ENCODE measurements at places on chromosomes 2 and 18. TPM values are rescaled to one million over a fixed set of nuclear protein-coding genes. Genes with fewer than 3 reads are reported as not detected.

The ONECUT2 gene
- 0.01 TPM for polyA plus RNA-seq

The GPAT2 gene
- 0.38 TPM for polyA plus RNA-seq

The SERPINB11 gene
- polyA plus RNA-seq = not detected

The CTDP1 gene
- polyA plus RNA-seq = 7.6 TPM

The ZC3H8 gene
- polyA plus RNA-seq = 7.0 TPM

The OTOS gene
- not detected for polyA plus RNA-seq

The CFC1 gene
- polyA plus RNA-seq = not detected

The BZW1 gene
- polyA plus RNA-seq = 365 TPM

The ABHD1 gene
- not detected for polyA plus RNA-seq

The COL5A2 gene
- polyA plus RNA-seq = 248 TPM

The BCL2 gene
- polyA plus RNA-seq = 0.30 TPM

The PROM2 gene
- not detected for polyA plus RNA-seq

The KLHL29 gene
- 1.9 TPM for polyA plus RNA-seq

The HOXD8 gene
- 19.7 TPM for polyA plus RNA-seq

GRCh38 chr2:75076088-75076487, 117.6 kb downstream of the POLE4 start:
- no peak overlapping the region for H3K27ac ChIP-seq
- no peaks in the 10 kb centered on the region for H3K36me3 ChIP-seq
- H3K27me3 ChIP-seq = no peaks in the 10 kb centered on the region
- no peaks in the 10 kb centered on the region for H3K4me1 ChIP-seq

DNA sequence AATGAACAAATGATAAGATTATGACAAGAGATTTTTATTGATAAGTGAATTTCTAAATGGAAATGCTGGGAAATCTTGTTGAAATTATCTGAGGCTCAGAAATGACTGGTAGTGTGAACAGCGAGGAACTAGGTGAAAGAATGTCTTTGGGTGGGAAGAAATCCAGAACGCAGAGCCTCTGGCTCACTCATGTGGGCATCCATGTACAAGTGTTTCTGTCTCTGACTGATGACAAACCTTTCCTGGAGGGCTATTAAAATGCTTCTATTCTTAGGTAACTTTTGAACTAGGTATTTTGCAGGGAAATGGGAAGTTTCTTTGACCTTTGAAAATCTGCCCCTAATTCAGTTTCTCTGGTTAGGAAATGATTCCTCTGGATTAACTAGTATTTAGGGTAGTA, 598.6 kb downstream of the SLC4A3 start:
- no peaks in the 10 kb centered on the region for H3K27me3 ChIP-seq
- H3K4me3 ChIP-seq = no peak overlapping the region
- peak overlapping the region; percentile 73 for H3K27ac ChIP-seq
- H3K4me1 ChIP-seq = peaks cover 66% of the 10 kb centered on the region
- DNase-seq = peak; percentile 10

DNA sequence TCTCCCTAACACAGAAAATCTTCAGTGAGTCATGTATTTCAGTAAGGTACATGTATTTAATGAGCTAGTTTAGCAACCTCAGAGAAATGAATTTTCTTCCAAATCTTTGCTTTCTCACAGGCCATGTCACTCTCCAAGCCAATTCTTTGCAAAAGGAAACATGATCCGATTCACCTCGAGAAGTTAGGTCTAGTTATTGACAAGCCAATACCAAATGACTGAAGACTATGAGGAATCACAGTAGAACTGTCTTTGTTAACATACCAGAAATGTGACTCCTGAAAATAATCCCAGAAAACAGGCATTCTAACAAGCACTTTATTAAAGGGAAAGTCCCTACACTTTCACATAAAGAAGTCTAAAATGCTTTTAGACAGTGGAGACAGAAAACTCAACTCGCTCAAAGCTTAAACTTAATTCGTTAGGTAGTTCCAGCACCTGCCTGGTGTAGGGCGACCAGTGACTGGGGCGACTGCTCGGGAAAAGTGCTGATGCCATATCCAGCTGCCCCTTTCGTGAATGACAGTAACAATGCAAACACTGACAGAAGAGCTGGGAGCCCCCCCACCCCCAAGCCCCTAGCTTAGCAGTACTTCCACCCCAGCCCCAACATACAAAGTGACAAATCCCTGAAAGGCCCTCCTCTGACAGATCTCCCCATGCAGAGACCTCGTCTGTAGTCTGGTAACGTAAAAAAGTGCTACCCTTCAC, 1.8 kb downstream of the MEMO1 start:
- H3K27ac ChIP-seq = peak overlapping the region; percentile 51
- H3K4me1 ChIP-seq = peaks cover 23% of the 10 kb centered on the region

- no peaks in the 10 kb centered on the region for H3K27me3 ChIP-seq
- peak within 1 kb of the TSS; percentile 93 for H3K4me3 ChIP-seq
- peaks cover 14% of the 10 kb centered on the region for H3K36me3 ChIP-seq
- H3K4me1 ChIP-seq = peaks cover 9% of the 10 kb centered on the region
- peak; percentile 100 for DNase-seq
These were observed at the start of gene PAPOLG for GRCh38 chr2:60756097-60757087. TSS of gene PAPOLG (plus strand) at chr2:60756268. CDS start at chr2:60756479, 211 bp downstream.

DNA sequence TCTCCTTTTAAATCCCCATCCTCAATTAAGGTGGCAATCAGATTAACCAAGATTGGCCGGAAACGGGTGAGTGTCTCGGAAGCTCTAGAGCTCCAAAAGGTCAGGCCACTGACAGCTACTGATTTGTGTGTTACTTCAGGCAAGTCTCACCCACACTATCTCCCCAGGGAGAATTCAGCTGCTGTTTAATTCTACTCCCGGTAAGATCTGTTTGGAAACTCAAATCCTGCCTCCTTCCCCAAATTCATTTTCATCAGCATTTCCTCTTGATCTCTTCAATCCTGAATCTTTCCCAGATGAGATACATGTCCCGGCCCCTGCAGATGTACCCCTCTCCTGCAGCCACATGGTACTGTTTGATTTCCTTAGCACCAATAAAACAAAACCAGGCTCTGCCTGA, 34.9 kb downstream of the EFR3B start:
- H3K4me3 ChIP-seq = no peak overlapping the region
- peaks cover 13% of the 10 kb centered on the region for H3K27me3 ChIP-seq
- H3K36me3 ChIP-seq = no peaks in the 10 kb centered on the region
- H3K27ac ChIP-seq = no peak overlapping the region
- peak; percentile 11 for DNase-seq
- H3K4me1 ChIP-seq = peaks cover 10% of the 10 kb centered on the region

- H3K36me3 ChIP-seq = no peaks in the 10 kb centered on the region
- no peak overlapping the region for H3K4me3 ChIP-seq
- no peaks in the 10 kb centered on the region for H3K27me3 ChIP-seq
These were observed 47.9 kb upstream of the PCBP1 start for GRCh38 chr2:70039366-70039765.

DNA sequence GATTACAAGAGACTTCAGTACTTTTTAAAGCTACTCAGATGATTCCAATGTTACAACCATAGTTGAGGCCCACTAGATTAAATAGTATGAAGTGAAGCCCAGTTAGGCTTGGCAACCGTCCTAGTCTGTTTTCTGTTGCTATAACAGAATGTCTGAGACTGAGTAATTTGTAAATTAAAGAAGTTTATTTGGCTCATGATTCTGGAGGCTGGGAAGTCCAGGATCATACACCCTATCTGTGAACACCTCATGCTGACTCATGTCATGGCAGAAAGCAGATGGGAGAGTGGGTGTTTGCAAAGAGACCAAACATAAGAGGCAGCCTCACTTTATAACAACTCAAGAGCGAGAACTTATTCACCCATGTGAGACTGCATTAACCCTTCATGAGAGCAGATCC, 63.1 kb downstream of the CCDC150 start:
- no peak overlapping the region for H3K27ac ChIP-seq
- no peak for DNase-seq
- H3K4me1 ChIP-seq = peaks cover 10% of the 10 kb centered on the region
- H3K36me3 ChIP-seq = no peaks in the 10 kb centered on the region
- no peak overlapping the region for H3K4me3 ChIP-seq
- H3K27me3 ChIP-seq = no peaks in the 10 kb centered on the region

GRCh38 chr18:42072407-42072806, 117.4 kb downstream of the PIK3C3 start:
- H3K4me3 ChIP-seq = no peak overlapping the region
- no peaks in the 10 kb centered on the region for H3K4me1 ChIP-seq
- H3K27ac ChIP-seq = no peak overlapping the region
- H3K36me3 ChIP-seq = peaks cover 63% of the 10 kb centered on the region

DNA sequence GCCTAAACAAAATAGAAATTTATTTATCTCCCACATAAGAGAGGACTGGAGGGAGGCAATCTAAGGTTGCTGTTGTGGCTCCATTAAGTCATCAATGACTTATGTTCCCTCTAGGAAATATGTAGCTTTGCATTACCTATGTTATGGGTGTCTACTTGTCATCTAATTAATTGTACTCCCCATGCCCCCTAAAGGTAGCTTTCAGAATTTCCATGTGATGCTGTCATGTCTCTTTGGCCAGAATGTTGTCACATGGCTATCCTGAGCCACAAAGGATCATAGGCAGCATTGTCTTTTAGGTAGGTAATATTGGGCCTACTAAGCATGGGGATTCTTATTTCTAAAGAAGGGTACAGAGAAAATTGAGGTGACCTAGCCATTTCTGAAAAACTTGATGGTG, 935.6 kb upstream of the FANCL start:
- no peaks in the 10 kb centered on the region for H3K4me1 ChIP-seq
- no peaks in the 10 kb centered on the region for H3K27me3 ChIP-seq
- no peaks in the 10 kb centered on the region for H3K36me3 ChIP-seq
- no peak overlapping the region for H3K4me3 ChIP-seq

GRCh38 chr2:133241224-133241571, 327.1 kb downstream of the NCKAP5 start:
- DNase-seq = peak; percentile 67
- H3K36me3 ChIP-seq = no peaks in the 10 kb centered on the region
- peaks cover 15% of the 10 kb centered on the region for H3K4me1 ChIP-seq
- H3K27ac ChIP-seq = peak overlapping the region; percentile 59
- H3K4me3 ChIP-seq = peak overlapping the region; percentile 71

GRCh38 chr18:26468931-26469340, 79.4 kb downstream of the KCTD1 start:
- H3K36me3 ChIP-seq = no peaks in the 10 kb centered on the region
- H3K27me3 ChIP-seq = no peaks in the 10 kb centered on the region
- H3K27ac ChIP-seq = no peak overlapping the region
- no peak overlapping the region for H3K4me3 ChIP-seq
- no peak for DNase-seq
- H3K4me1 ChIP-seq = no peaks in the 10 kb centered on the region

- no peaks in the 10 kb centered on the region for H3K27me3 ChIP-seq
- H3K36me3 ChIP-seq = no peaks in the 10 kb centered on the region
- H3K27ac ChIP-seq = no peak overlapping the region
- peaks cover 18% of the 10 kb centered on the region for H3K4me1 ChIP-seq
- H3K4me3 ChIP-seq = no peak overlapping the region
These were observed 15.4 kb downstream of the PECR start for GRCh38 chr2:216066230-216066629.

- no peak for DNase-seq
- no peaks in the 10 kb centered on the region for H3K4me1 ChIP-seq
- no peak overlapping the region for H3K4me3 ChIP-seq
- no peaks in the 10 kb centered on the region for H3K36me3 ChIP-seq
- H3K27me3 ChIP-seq = peaks cover 17% of the 10 kb centered on the region
- H3K27ac ChIP-seq = no peak overlapping the region
These were observed 16.5 kb upstream of the CNDP2 start for GRCh38 chr18:74479486-74480148.

- no peak for DNase-seq
- no peak overlapping the region for H3K27ac ChIP-seq
- H3K27me3 ChIP-seq = no peaks in the 10 kb centered on the region
- no peaks in the 10 kb centered on the region for H3K36me3 ChIP-seq
- H3K4me1 ChIP-seq = no peaks in the 10 kb centered on the region
- H3K4me3 ChIP-seq = no peak overlapping the region
These were observed 136.7 kb upstream of the CAVIN2 start for GRCh38 chr2:191983591-191983990.

GRCh38 chr18:3440341-3440740, 9.6 kb upstream of the TGIF1 start:
- no peaks in the 10 kb centered on the region for H3K36me3 ChIP-seq
- H3K4me1 ChIP-seq = peaks cover 6% of the 10 kb centered on the region
- DNase-seq = no peak
- H3K27ac ChIP-seq = no peak overlapping the region

DNA sequence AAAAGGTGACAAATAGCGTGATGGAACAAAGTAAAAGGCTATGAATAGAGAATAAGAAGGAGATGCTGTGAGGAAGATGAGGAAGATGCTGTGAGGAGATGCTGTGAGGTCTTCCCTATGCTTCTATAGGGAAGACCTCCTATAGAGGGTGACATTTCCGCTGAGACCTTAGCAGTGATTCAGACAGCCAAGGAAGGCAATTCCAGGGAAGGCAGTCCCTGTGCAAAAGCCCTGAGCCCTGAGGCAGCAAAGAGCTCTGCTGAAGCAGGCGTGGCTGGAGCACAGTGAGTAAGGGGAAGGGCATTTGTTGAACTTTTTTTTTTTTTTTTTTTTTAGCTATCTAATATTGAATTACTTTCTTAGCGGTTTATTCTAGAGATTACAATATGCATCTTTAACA, 142.7 kb upstream of the FOSL2 start:
- no peaks in the 10 kb centered on the region for H3K36me3 ChIP-seq
- no peaks in the 10 kb centered on the region for H3K27me3 ChIP-seq
- H3K4me1 ChIP-seq = peaks cover 12% of the 10 kb centered on the region
- no peak overlapping the region for H3K4me3 ChIP-seq
- no peak overlapping the region for H3K27ac ChIP-seq

- no peak overlapping the region for H3K4me3 ChIP-seq
- H3K36me3 ChIP-seq = no peaks in the 10 kb centered on the region
- no peak for DNase-seq
- H3K4me1 ChIP-seq = peaks cover 7% of the 10 kb centered on the region
- no peaks in the 10 kb centered on the region for H3K27me3 ChIP-seq
- no peak overlapping the region for H3K27ac ChIP-seq
These were observed 85.5 kb downstream of the TMEM247 start for GRCh38 chr2:46564811-46565241.

- no peaks in the 10 kb centered on the region for H3K36me3 ChIP-seq
- H3K4me3 ChIP-seq = no peak overlapping the region
- no peak overlapping the region for H3K27ac ChIP-seq
These were observed 25.3 kb downstream of the GPR55 start for GRCh38 chr2:230899786-230900185.

- peaks cover 2% of the 10 kb centered on the region for H3K27me3 ChIP-seq
- no peak overlapping the region for H3K4me3 ChIP-seq
These were observed 12.5 kb downstream of the NMS start for GRCh38 chr2:100482741-100483140.

- no peaks in the 10 kb centered on the region for H3K36me3 ChIP-seq
- no peak for DNase-seq
- H3K4me3 ChIP-seq = no peak overlapping the region
These were observed 4.0 kb upstream of the ZFP36L2 start for GRCh38 chr2:43230351-43230885.

- H3K27ac ChIP-seq = no peak overlapping the region
- H3K36me3 ChIP-seq = no peaks in the 10 kb centered on the region
- no peak overlapping the region for H3K4me3 ChIP-seq
- H3K4me1 ChIP-seq = no peaks in the 10 kb centered on the region
- no peak for DNase-seq
These were observed 6.4 kb upstream of the ATP9B start for GRCh38 chr18:79062806-79063205.

GRCh38 chr2:66173645-66174044, 261.3 kb upstream of the MEIS1 start:
- no peaks in the 10 kb centered on the region for H3K27me3 ChIP-seq
- H3K27ac ChIP-seq = no peak overlapping the region
- no peaks in the 10 kb centered on the region for H3K4me1 ChIP-seq
- no peak overlapping the region for H3K4me3 ChIP-seq
- H3K36me3 ChIP-seq = no peaks in the 10 kb centered on the region

- H3K27me3 ChIP-seq = peaks cover 7% of the 10 kb centered on the region
- no peak for DNase-seq
- H3K36me3 ChIP-seq = no peaks in the 10 kb centered on the region
- no peak overlapping the region for H3K4me3 ChIP-seq
- H3K4me1 ChIP-seq = no peaks in the 10 kb centered on the region
These were observed 95.0 kb upstream of the LDAH start for GRCh38 chr2:20917719-20918572.

GRCh38 chr2:122163617-122164016, 408.2 kb downstream of the TSN start:
- no peaks in the 10 kb centered on the region for H3K27me3 ChIP-seq
- H3K36me3 ChIP-seq = no peaks in the 10 kb centered on the region
- H3K4me3 ChIP-seq = no peak overlapping the region
- H3K4me1 ChIP-seq = no peaks in the 10 kb centered on the region
